ENCODE measurements at places on chromosomes 7 and 10. TPM values are rescaled to one million over a fixed set of nuclear protein-coding genes. Genes with fewer than 3 reads are reported as not detected.
A peak's percentile ranks its signal among the peaks of the same experiment; 100 is the strongest.

- no peak for DNase-seq
Observed at GRCh38 chr10:3568983-3569382, 216.0 kb downstream of the KLF6 start.

The C10orf67 gene
- total RNA-seq = 0.30 TPM

The PDLIM1 gene
- 21.9 TPM for total RNA-seq

The ATP5MK gene
- total RNA-seq = 144 TPM

The LEP gene
- 0.59 TPM for total RNA-seq

DNA sequence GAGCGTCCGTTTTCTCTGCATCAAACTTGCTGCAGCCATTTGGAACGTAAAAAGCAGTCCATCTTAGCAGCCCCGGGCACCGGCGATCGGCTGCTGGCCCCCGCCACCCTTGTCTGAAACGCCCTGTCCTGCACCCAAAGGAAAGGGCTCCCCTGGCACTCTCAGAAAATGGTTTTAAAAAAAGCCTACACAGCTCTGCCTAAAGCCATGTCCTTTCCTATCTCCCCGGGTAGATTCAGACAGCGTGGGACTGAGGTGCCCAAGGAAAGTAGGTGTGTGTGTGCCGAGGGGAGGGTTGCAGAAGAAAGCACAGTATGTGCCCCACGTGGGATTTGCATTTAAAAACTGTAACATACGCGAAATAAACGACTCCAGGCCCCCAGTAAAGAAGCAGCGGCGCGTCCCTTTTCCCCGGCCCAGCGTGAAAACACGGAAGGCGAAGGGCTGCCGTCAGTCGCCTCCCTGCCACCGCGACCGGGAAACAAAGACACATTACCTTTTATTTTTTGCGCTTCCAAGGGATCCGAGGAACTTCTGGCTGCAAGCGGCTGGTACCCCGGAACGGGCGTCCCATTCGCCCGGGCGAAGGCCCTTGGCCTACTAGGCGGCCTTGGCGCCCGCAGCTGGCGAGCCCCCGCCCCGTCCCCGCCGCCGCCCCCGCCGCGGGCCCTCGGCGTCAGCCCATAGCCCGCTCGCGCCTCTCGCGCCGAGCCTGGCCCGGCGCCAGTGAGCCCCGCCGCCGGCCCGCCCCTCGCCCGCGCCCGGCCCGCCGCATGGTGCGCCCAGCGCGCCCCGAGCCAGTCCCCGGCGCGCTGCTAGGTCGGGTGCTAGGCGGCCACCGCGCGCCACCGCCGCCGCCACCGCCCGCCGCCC lies 304.6 kb downstream of the PRPF18 start:
- no peak for DNase-seq

GRCh38 chr10:113680190-113681111 lies 739 bp downstream of the CASP7 start:
- peak; percentile 62 for DNase-seq

DNA sequence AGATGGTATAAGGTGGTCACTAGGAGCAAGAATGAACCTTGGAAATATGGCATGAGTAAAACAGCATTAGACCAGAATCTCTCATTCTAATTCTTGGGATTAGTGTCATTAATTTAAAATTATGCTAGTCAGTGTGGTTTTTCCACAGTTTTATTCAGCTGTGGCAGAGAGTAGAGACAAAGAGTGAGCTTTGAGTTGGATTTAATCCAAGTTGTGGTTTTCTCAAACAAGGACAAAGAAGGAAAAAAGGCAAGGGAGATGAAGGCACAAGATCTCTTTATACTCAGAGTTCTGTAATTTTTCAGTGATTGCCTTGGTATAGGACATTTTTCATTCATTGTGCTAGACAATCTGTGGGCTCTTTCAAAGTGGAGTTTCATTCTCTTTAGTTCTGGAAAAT lies 28.2 kb upstream of the AKAP9 start:
- no peak for DNase-seq

The IFRD1 gene
- 63.4 TPM for total RNA-seq

The UBTD1 gene
- 5.6 TPM for total RNA-seq

DNA sequence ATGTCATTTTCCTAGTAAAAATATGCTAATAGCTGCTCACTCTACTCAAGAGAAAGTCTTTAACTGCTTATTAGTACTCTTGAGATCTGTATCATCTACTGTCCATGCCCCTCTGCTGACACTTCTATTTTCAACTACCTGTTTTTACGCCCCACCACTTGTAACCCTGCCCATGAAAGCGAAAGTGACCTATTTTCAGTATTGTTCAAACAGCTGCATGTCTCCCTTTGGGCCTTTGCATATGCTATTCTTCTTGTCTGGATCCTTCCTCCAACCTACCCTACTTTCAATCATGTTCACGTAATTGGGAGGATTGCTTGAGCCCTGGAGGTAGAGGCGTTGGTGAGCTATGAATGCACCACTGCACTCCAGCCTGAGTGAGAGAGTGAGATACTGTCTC lies 1481.3 kb downstream of the GATA3 start:
- no peak for DNase-seq

The DNAH11 gene
- total RNA-seq = 0.89 TPM

- DNase-seq = no peak
Observed at GRCh38 chr10:99630991-99631390, 10.8 kb upstream of the SLC25A28 start.

- no peak for DNase-seq
Observed at GRCh38 chr10:89670926-89671325, 25.9 kb upstream of the PANK1 start.

The SPDYE11 gene
- total RNA-seq = 0.10 TPM

- peak; percentile 76 for DNase-seq
Observed at GRCh38 chr10:24642921-24643678, 80.6 kb downstream of the ARHGAP21 start.

The OPN1SW gene
- not detected for total RNA-seq

The PNLIPRP2 gene
- total RNA-seq = not detected

The MEOX2 gene
- total RNA-seq = 30.9 TPM

The SH2B2 gene
- 2.0 TPM for total RNA-seq

DNA sequence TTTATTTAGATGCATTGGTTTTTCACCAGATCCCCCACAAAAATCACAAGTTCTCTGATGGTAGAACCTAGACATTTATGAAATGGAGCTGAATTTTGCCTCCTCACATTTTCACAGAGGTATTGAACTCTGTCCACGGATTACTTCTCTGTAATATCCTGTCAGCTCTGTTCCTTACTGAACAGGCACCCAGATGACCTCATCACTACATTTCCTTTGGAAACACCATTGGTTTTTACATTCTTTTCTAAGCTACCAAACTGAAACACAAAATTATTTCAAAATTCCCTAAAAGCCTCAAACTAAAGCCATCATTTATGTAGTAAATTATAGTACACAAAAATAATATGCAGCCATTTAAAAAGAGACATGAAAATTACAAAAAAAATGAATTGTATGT lies 98.3 kb upstream of the KCNIP2 start:
- no peak for DNase-seq

- DNase-seq = peak; percentile 18
Observed at GRCh38 chr7:29748286-29749099, 57.8 kb upstream of the WIPF3 start.

- no peak for DNase-seq
Observed at GRCh38 chr7:128708235-128708634, 30.9 kb upstream of the CALU start.

The MALRD1 gene
- 12.8 TPM for total RNA-seq

- peak; percentile 22 for DNase-seq
Observed at GRCh38 chr7:106757846-106758245, 96.9 kb upstream of the CCDC71L start.

The PCGF5 gene
- total RNA-seq = 23.8 TPM

DNA sequence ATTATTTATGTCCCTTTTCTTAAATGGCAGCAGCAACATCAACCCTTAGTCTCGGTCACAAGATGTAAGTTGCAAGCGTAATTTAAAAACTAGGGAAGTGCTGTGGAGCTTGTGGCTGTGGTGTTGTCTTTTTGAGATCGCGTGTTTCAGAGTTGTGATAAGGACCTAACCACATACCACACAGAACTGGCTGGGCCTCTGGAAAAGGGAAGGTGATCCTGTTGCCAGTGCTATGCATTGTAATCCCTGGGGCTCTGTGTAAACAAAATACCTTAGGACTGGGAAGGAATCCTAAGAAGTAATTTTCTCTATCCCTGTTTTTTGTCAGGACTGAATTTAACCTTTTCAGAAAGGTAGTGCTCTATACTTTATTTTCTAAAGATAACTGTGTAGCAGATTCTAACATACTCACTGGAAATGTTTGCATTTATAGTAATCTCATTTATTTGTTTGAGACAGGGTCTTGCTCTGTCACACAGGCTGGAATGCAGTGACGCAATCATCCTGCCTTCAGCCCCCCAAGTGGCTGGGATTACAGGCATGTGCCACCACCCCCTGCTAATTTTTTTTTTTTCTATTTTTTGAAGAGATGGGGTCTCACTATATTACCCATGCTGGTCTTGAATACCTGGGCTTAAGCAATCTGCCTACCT lies 60.4 kb downstream of the INPP5F start:
- no peak for DNase-seq

DNA sequence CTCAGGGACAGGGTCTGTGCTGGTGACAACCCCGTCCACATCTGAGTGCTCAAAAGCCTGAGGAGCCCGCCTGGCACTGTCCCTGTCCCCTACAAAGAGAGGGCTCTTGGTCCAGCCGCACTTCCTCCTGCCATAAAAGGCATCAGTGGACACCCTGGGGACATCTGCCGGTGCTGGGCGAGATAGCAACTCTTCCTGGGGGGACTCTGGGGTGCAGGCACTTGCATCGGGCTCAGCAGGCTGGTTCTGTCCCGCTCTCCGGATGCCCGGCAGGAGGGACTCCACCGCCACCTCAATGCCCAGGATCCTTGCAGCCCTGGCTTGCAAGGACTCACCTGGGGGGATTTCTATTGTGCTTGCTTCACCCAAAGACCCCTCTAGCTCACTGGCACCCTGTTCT lies 32.8 kb downstream of the JCAD start:
- no peak for DNase-seq

DNA sequence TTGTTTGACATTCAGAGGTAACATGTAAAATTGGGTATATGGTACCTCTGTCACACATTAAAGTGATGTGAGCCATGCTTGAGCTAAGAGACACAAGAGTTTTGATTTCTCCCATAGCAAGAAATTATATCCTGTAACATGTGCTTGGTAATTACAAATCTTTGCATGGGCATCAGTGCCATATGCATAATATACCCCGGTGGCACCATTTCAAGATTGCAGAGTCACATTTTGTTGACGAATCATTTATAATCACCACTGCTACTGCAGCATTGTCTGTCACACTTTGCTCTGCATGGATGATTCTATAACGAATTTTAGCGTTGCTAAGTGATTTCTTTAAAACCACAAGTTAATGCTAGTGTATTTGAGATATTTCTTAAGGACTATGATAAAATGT lies 443.7 kb upstream of the LRRN3 start:
- no peak for DNase-seq

The PSMC2 gene
- 98.3 TPM for total RNA-seq

GRCh38 chr7:84324136-84324630 lies 129.6 kb upstream of the SEMA3A start:
- DNase-seq = no peak

GRCh38 chr7:19381321-19381720 lies 236.1 kb upstream of the FERD3L start:
- DNase-seq = peak; percentile 5

GRCh38 chr7:156919132-156919713 lies 26.2 kb upstream of the LMBR1 start:
- no peak for DNase-seq

- no peak for DNase-seq
Observed at GRCh38 chr10:119703903-119704508, 21.8 kb upstream of the INPP5F start.

DNA sequence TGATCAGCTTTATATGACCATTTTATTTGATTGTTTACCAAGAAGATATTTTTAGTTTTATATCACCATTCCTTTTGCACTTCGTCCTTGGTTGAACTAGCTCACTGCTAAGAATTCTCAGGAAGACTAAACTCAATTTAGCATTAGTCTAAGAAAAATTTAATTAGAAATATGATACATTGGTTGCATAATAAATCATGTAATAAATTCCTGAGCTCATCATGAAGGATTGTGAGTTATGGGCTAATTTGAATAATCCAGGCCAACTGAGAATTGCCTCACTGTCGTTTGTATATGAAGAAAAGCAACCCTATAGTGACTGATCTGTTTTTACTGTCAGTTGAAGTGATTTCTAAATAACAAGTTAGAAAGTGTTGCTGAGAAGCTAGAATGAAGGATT lies 725.5 kb downstream of the DNAJB9 start:
- no peak for DNase-seq

The PNLIP gene
- 1.4 TPM for total RNA-seq

- DNase-seq = no peak
Observed at GRCh38 chr10:31134311-31134952, 102.8 kb upstream of the ZNF438 start.

- no peak for DNase-seq
Observed at GRCh38 chr10:125423569-125423968, 259.4 kb downstream of the TEX36 start.

The NACAD gene
- 1.4 TPM for total RNA-seq

DNA sequence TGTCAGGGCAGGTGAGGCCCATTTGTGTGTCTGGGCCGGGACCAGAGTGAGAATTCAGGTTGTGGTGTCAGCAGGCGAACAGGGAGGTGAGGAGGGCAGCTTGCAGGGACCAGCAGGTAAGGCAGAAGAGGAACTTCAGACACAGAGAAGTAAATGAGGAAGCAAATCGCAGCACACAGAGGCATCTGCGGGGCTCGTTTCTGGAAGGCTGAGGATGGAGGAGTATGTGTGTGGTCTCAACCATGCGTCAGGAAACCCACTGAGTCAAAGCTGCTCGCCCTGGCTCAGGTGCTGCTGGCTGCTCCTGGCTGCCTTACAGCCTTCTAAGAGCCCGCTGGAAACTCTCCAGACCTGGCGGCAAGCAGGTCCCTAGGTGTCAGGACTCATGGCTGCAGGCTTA lies 26.9 kb upstream of the PITRM1 start:
- DNase-seq = no peak

DNA sequence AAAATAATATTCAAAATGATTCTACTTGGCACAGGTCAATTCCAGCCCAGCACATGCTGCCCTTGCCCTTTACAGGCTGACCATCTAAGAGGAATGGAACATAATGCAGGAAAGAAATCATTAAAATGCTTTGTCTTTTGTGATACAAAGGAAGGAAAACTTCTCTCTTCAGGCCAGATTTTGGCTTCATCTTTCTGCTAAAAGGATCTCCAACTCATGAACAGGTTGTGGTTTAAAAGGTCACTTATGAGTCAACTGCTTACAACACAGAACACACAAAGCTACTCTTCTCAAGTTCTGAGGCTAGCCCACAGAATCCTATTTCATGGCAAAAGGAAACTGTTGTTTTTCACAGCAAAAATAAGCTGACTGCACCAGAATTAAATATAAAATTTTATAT lies 197.1 kb downstream of the DOCK4 start:
- DNase-seq = no peak

DNA sequence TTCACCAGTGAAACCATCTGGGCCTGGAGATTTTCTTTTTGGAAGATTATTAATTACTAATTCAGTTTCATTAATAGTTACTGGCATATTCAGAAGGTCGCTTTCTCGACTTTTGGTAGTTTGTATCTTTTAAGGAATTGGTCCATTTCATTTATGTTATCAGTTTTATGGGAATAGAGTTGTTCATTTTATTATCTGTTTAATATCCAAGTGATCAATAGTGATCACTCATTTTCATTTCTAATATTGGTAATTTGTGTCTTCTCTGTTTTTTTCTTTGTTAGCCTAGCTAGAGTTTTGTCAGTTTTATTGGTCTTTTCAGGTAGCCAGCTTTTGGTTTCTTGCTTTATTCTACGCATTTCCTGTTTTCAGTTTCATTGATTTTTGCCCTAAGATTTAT lies 31.0 kb downstream of the MKLN1 start:
- no peak for DNase-seq

GRCh38 chr7:22561895-22562593 lies 62.1 kb upstream of the STEAP1B start:
- DNase-seq = no peak
